ENCODE measurements at places on chromosomes 16 and 17. TPM values are rescaled to one million over a fixed set of nuclear protein-coding genes. Genes with fewer than 3 reads are reported as not detected.

The FBXW10 gene
- total RNA-seq, result not detected

The STX8 gene
- total RNA-seq, result 74.0 TPM

The OTOA gene
- not detected for total RNA-seq

The AMZ2 gene
- total RNA-seq, result 35.8 TPM

The MON1B gene
- 27.1 TPM for total RNA-seq

The NOG gene
- total RNA-seq, result 0.30 TPM

The HNF1B gene
- total RNA-seq, result not detected

The SLC2A4 gene
- 15.3 TPM for total RNA-seq

The ZFHX3 gene
- total RNA-seq, result 14.1 TPM

DNA sequence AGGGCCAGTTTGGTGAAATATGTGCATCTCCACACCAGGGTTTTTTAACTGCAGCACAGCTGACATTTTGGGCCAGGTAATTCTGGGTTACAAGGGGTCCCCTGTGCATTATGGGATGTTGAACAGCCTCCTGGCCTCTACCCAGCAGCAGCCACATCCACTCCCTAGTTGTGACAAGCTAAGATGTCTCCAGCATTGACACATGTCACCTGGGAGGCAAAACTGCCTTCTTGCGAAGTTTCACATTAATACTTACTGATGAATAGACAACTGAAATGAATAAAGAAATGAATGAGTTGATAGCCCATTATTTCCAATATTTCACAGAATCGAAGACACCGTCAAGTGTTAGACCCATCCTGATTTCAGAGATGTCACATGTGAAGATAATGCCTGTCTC is 383.7 kb downstream of the CPPED1 start:
- DNase-seq, result no peak

- DNase-seq, result no peak
Measured at GRCh38 chr17:68511254-68511670, 968 bp upstream of the PRKAR1A start.

DNA sequence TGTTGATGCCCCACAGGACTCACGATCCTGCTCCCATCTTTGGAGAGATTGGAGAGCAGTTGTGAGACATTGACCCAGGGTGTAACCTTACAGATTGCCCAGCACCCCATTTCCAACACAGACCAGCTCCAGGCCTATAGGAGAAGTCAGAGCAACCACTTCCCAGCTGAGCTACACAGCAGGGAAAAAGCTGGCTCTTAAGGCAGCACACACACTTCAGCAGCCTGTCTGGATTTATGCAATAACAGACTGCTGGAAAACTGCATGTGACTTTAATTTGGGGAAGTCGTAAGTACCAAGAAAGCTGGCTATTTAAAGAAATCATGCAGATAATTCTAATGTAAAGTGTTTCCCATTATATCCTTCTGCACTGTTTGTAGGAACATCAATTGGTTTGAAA is 30.8 kb downstream of the NOG start:
- no peak for DNase-seq

DNA sequence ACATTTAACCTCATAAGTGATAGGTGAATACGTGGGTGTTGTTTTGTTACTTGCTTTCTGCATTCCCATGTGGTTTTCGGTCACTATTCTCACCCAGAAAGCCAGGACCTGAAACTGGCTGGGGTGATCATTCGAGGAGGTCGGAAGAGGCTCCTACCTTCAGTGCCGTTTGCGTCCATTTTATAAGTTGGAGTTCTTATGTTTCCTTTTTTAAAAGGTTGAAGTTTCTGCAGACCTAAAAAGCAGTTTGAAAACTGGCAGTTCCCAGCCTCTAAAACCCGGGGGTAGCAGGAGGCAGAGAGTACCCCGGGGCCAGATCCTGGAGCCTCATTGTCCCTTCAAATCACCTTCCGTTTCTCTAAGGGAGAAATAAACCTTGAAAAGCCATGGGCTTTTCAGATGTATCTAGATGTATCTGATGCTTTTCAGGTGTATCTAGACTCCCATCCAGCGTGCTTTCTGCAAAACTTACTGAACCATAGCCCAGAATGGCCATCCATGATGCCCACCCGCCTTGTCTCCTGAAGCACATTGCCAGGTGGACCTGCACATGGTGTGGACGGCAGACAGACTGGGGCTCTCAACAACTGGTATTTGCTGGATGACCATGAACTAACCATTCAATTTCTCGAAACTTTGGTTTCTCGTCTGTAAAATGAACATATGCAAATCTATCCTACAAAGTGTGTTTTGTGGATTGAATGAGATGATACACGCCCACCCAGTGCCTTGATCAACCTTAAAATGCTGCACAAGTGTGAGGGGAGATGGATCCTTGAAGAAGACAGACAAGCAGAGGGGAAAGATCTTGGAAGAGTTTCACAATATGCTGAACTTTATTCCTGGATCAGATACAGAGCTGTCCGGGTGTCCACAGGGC is 1.3 kb downstream of the NLRC5 start:
- peak; percentile 45 for DNase-seq

- DNase-seq, result peak; percentile 98
Measured at GRCh38 chr17:82496529-82497434, 22.8 kb upstream of the FOXK2 start.

- no peak for DNase-seq
Measured at GRCh38 chr17:43438626-43439025, 39.8 kb downstream of the ARL4D start.

GRCh38 chr16:80889779-80890359 is 85.5 kb upstream of the CDYL2 start:
- no peak for DNase-seq

GRCh38 chr17:44363613-44364159 is at the start of gene FAM171A2:
Gene FAM171A2, minus strand, starts transcription at chr17:44363853. Its CDS starts 139 bp downstream, at chr17:44363714.
- DNase-seq, result peak; percentile 61

DNA sequence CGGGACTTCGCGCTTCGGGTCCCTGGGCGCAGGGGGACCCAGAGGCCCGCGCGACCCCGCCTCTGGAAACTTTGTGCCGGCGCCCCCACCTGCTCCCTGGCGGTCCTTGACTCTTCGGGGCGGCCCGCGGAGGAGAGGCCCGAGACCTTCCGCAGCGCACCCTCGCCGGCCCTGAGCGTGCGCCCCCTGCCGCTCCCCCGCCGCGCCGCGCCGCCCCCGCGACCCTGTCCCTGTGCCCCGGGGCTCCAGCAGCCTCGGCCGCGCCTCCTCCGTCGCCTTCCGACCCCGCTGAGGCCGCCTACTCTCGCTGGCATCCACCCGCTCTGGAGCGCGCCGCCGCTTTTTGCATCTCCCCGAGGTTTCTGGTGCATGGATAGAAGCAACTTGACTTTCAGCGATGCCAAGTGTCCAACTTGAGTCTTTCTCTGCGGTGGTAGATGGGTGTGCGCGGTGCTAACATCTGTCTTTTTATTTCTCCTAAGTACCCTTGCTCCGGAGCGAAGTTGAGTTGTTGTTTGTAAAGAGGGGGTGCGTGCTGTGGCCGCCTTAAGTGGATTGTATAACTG is 414 bp downstream of the DUSP14 start:
- DNase-seq, result peak; percentile 87

DNA sequence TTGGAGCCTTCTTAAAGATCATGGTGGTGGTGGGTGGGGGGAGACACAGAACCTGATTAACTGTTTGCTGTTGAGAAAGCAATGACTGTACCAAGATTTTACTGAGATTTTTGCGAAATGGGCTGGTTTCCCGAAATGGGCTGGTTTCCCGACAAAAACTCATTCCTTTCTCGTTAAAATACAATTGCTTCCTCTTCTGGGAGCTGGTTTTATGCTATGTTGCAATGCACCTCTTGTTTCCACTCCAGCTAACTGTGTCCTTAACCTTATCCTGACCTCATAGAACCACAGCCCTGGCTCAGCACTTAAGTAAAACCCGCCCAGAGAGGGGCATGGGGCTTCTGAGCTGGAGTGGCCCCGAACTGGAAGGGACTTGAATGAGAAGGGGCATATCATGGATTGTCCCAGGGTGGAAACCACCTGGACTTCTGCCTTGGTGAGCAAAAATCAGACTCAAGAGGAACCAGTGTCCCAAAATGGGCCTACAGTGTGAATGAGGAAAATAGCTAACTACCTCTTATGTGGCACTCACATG is 20.9 kb downstream of the FAM20A start:
- DNase-seq, result peak; percentile 78

GRCh38 chr16:3864562-3864961 is 16.0 kb downstream of the CREBBP start:
- DNase-seq, result no peak

DNA sequence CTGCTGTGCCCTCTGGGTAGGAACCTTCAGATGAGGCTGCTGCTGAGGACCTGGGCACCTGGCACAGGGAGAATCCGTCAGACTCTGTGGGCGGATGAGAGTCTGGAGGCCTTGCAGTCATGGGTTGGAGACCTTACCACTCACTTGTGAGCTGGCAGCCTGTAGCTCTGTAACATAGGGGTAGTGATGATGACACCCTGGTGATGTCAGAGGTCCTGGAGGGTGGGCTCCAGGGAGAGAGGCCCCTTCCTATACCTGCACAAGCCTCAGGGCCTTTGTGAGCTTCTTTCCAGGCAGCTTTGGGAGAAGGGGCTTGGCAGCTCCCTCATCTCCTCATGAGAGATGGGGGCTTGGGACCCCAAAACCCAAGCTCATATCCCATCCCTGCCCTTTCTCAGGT is 1.6 kb downstream of the MIEF2 start:
- no peak for DNase-seq

DNA sequence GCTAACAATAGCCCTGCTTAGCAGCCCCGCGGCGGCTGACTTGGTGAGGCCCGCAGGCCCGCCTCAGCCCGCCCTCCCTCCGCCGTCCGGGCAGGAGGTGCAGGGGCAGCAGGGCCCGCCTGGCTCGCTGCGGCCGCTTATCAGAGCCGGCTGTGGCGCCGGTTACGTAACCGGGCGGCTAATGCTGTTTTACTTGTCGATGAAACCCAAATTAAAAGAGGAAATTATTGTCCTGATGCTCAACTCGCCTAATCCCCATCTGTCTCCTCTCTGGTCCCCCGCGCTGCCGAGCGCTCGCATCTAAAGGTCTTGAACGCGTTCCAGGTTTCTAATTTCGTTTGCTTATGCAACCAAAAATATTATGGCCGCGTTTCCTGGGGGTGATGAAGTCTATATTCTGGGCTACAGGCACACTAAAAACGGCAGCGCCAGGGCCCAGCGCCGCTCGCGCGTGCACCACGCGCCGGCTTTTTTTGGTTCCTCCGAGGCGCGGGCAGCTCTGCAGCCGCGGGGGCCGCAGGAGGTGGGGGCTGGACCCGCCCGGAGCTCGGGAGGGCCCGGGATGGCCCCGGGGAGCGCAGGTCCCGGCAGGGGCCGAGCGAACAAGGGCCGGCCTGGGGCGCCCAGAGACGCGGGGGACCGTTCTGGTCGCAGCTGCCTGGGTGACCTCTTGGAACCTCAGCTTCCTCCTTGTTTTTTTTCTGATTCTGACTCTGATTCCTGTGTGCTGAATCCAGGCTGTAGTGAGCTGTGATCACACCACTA is 65.2 kb upstream of the TOB1 start:
- no peak for DNase-seq

All from suprapubic skin (tissue), 4 donors.